ENCODE measurements at places on chromosomes 16 and 17. TPM values are rescaled to one million over a fixed set of nuclear protein-coding genes. Genes with fewer than 3 reads are reported as not detected.

KRT27 gene
- total RNA-seq, result not detected

TMC8 gene
- total RNA-seq, result not detected

SRP68 gene
- 31.0 TPM for total RNA-seq

RAC3 gene
- total RNA-seq, result 5.0 TPM

TNRC6C gene
- 7.4 TPM for total RNA-seq

HOXB8 gene
- total RNA-seq, result not detected

SLC16A6 gene
- total RNA-seq, result 3.4 TPM
